Progenitor cell of endocrine pancreas (in vitro differentiated cells): ENCODE measurements at places on chromosomes 6 and 20.
A peak's percentile ranks its signal among the peaks of the same experiment; 100 is the strongest.

DNA sequence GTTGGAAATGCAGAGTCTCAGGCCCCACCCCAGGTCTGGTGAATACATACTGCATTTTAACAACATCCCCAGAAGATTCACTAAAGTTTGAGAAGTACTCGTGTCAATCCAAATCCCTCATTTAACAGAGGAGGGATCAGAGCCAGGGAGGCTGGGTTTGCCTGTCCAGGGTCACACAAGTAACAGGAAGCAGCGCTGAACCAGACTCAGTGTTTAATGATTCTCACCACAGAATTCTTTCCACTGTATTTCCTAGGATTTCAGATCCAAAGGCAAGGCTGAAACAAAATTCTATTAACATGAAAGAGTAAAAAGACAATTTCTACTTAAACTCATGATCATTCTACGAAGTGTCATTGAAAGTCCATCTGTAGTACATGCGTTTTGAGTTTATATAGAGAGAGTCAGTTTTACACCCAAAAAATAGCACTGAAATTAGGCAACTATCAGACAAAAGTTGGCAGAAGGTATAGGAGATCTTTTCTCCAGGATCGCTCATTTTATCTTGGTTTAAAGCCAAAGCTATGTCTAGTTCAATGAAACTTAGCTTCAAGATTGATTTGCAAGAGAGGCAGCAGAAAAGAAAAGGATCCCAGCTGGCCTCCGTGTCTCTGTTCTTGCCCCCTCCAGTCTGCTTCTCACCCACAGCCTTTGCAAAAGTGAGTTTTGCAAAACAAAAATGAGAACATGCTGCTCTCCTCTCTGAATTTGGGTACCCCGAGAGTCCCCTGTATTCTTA lies 6.0 kb upstream of the AGPAT4 start:
- no peak for DNase-seq

DNA sequence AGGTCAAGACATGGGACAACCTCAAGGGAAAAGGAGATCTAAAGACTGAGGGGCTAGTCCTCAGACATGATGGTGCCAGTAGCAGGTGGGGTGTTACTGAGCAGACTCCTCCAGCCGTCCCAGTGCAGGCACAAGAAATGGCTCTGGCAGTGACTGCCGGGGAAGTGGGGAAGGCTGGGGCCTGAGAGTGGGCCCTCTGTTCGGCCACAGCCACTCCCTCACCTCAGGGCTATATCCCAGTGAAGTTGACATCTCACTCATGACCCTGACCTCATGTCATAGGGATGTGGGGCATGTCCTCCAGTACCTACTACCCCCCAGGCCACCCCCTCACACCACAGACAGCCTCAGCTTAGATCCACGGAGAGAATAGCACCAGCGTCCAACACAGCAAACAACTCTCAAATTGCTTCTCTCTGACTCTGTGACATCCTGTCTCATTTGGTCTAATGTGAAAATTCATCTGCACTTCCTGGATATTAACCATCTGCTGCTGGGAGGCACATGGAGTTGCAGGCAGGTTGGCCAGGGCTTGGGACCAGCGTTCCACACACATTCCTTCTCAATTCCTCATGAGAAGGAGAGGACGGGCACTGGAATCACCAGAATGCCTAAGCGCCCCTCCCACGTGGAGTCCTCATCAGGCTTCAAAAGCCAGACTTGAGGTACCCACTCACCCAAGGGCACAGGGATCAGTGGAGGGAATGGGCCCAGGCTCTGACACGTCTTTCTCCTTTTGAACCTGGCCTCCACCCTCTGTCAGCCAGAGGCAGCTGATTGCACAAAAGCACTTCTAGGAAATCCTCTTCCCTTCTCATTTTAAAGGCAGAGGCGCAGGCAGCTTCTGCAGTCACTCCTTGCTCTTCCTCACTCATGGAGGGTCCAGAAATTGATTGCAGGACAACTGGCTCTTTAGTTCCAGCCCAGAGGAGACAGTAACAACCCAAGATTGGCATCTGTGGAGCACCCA lies 163.6 kb upstream of the CST7 start:
- no peak for DNase-seq

DNA sequence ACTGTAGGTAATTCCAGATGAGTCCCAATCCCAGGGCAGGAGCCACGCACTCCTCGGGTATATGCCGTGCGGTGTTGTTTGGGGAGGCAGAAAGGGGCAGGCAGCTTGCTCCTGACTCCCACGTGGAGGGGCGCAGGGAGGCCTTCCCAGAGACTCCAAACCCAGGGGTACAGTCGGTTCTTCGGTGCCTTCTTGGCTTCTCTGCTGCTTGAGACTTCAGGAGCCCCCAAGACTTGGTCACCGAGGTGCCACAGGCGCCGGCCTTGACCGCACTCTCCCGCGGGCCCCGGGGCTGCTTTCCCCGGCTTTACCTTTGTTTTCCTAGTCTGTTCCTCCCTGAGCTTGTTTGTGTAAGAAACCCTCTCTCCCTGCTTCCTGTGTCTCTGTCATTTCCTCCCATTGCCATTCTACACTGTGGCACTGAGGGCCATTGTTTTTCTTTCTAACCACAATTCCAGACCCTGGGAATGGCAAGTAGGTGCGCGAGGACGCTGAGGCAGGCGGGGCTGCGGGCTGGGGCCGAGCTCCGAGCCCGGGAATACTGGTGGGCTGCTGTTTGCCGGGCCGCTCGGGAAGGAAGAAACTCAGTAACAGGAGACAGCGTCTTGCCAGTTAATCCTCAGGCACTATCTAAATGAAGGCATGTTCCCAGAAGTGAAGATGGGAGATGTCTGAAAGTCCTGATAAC lies 215.6 kb upstream of the HEY2 start:
- peak; percentile 10 for DNase-seq

DNA sequence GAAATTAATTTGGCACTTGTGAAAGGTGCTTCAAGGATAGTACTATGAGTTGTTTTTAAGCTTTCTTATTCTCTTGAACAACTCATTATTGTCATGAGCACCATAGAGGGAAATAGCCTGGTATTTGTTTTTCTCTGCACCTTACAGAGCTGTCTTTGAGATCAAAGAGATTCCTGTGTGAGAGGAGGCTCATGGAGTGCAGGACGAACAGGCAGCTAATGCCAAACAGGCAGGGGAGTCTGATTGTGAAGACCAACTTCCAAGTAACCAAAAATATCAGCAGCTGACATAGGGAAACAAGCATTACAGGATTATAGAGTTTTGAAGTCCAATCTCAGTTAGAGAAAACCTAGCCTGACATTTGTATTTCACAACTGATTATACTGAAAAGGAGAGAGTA lies 110.6 kb upstream of the TENT5A start:
- no peak for DNase-seq

GRCh38 chr6:51411496-51412125 lies 592.9 kb downstream of the TFAP2B start:
- DNase-seq, result no peak

- DNase-seq, result no peak
Measured at GRCh38 chr20:48597521-48598302, 230.1 kb downstream of the PREX1 start.

DNA sequence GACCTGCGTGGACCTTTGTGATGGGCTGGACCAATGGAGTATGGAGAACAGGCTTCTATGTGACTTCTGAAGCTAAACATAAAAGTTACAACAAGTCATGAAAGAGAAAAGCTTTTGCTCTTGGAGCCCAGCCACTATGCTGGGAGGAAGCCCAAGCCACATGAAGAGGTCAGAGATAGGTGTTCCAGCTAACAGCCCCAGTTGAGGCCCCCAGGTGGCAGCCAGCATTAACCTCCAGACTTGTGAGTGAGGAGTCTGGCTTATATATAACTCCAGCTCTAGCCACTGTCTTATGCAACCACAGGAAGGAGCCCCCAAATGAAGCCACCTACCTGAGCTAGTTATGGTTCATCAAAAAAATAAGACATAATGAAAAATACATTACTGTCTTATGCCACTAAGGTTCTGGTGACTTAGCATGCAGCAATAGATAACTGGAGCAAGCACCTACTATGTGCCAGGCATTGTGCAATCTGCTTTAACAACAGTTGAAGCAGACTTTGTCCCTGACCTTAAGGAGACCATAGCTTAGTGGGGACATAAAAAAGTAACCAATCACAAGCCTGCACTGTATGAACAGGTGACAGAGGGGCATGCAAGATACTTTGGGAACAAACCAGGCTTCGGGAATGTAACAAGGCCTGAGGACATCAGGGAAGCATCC lies 599.6 kb downstream of the PTPRT start:
- no peak for DNase-seq

- peak; percentile 64 for DNase-seq
Measured at GRCh38 chr20:62668441-62669027, 26.2 kb downstream of the SLCO4A1 start.

GRCh38 chr6:16243055-16243454 lies 4.7 kb downstream of the GMPR start:
- DNase-seq, result no peak

- peak; percentile 68 for DNase-seq
Measured at GRCh38 chr6:106927531-106928398, 46.8 kb downstream of the CD24 start.

GRCh38 chr6:129749749-129750120 lies 39.8 kb upstream of the ARHGAP18 start:
- no peak for DNase-seq

DNA sequence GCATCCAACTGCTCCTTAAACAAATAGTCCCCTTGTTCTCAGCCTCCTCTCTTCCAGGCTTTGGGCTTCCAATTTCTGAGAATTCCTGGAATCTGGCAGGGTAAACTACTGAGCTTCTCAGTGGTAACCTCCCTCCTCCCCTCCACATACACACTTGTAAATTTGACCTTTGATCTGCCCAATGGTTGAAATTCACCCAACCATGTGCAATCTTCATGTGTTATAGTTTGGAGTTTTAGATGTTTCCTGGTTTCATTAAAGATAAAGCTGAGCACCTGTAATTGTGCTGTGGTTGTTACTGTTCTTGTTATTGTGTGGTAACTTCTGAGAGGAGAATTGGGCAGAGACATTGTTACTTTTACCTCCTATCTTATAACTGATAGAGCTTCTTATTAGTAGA lies 328.4 kb downstream of the TPBG start:
- no peak for DNase-seq

DNA sequence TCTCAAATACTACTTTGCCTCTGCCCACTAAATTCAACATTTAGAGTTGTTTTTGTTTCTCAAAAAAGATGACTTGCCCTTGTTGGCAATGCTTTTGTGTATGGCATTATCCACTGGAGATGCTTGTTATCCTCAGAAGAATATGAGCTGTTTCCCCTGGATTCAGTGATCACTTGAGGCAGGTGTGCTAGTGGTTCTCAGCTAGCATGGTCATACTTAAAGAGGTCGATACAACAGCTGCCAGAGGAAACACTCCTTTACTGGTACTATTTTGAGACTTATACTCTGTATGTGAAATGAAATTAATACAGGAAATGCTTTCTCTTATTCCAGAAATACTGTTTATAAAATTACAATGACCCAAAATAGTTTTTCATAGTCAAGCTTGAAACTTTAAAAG lies 122.5 kb downstream of the HIVEP1 start:
- no peak for DNase-seq

GRCh38 chr6:1798303-1798964 lies 188.7 kb downstream of the FOXC1 start:
- no peak for DNase-seq

GRCh38 chr20:17467120-17467655 lies 64.0 kb downstream of the BFSP1 start:
- no peak for DNase-seq

- DNase-seq, result no peak
Measured at GRCh38 chr20:32333988-32334885, 23.9 kb upstream of the ASXL1 start.

DNA sequence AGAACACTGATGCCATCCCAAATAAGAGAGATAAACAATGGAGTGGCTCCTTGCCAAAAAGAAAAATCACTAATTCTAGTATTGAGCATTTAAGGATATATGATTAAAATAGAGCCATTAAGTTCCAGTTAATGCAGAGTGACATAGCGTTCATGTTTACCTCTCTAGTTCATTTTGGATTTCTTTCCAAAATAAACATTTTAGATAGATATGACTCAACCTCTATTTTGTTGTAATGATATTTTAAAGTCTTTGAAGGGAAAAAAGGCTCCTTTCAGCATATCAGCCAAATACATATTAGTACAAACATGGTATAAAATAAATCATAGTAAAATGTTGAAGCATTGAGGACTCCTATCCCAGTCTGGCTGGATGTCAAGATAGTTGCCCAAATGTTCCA lies 33.4 kb downstream of the RWDD2A start:
- DNase-seq, result no peak

DNA sequence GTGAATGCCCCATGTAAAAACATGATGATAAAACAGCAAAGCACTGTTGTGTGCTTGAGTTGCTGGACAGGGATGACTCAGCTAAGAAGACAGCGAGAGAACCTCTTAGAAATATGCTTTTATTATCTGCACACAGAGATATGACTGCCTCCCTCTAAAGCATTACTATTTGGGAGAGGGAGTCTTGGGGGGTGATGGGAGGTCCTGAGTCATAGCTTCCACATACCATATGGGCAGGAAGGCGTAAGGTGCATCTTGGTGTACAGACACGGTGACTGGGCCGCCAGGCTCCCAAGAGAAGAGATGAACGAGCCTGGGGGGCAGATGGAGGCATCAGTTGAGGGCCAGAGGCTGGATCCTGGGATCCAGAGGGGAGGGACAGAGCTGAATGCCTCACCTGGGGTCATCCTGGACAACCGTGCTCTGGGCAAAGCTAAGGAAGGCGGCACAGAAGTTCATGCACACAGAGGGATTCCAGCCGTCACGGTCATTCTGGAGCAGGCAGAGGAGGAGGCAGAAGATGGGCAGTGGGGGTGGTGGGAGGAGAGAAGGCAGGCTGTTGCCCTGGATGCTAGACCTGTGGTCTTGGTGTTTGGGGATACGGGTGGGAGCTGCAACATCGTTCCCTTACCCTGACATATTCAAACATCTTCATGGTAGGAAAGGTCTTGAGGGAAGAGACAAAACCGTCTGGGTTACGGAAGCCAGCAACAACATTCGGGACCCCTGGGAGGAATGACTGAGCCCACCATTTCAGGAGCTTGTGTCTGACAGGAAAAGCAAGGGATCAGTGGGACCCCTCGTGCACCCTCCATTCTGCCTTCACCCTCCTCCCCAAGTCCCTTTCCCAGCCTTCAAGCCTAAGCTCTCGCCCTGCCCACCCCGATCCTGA lies 2.0 kb downstream of the DXO start:
- DNase-seq, result no peak

- DNase-seq, result no peak
Measured at GRCh38 chr6:130076512-130076911, 58.1 kb downstream of the L3MBTL3 start.

- no peak for DNase-seq
Measured at GRCh38 chr6:394641-395289, 3.2 kb downstream of the IRF4 start.

DNA sequence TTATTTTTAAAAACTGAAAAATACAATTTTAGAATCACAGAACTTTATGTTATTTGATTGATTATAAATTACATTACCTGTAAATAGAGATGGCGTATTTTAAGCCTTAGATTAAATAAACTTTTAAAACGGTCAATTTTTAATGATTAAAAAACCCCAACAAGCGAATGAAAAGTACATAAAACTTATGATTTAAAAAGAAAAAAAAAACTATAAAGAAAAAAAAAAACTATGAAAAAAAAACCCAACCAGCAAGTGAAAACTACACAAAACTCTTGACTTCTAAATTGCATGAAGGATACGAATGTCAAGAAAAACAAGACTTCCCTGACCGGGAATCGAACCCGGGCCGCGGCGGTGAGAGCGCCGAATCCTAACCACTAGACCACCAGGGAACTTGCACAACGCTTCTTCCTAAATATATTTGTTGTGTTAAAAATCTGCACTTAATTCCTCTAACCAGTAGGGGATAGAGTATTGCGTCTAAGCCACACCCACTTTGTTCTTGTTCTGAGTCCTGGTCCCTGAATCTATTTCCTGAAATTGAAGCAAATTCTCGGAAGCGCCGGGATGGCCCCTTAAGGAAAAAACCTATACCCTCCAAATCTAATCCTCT lies 10.7 kb upstream of the NCOA7 start:
- peak; percentile 76 for DNase-seq
